Melanocyte of skin (primary cell): ENCODE measurements at places on chromosomes 6 and 20. TPM values are rescaled to one million over a fixed set of nuclear protein-coding genes. Genes with fewer than 3 reads are reported as not detected.

Gene FAXC
- total RNA-seq = 12.8 and 20.6 TPM in 2 replicates

Gene CFAP206
- 1.0 and 1.5 TPM in 2 replicates for total RNA-seq

Gene HLA-G
- total RNA-seq = 1.0 and 1.8 TPM in 2 replicates

Gene FAM184A
- total RNA-seq = 0.73 and 1.4 TPM in 2 replicates

Gene ZKSCAN4
- 4.7 and 5.5 TPM in 2 replicates for total RNA-seq

Gene SLC44A4
- total RNA-seq = not detected in 2 replicates

Gene KCNB1
- total RNA-seq = not detected in 2 replicates

Gene RAET1G
- total RNA-seq = 0.31 and 0.33 TPM in 2 replicates

Gene SSTR4
- total RNA-seq = not detected in 2 replicates

Gene SLA2
- total RNA-seq = under 0.01 TPM in 1 of 2 replicates, not detected in the other

Gene DLL1
- total RNA-seq = 0.36 and 1.0 TPM in 2 replicates

Gene PGC
- total RNA-seq = not detected in 2 replicates

Gene FOXQ1
- not detected in 2 replicates for total RNA-seq

Gene CRIP3
- not detected in 2 replicates for total RNA-seq

Gene BPI
- total RNA-seq = not detected in 2 replicates

Gene MCCD1
- not detected in 2 replicates for total RNA-seq

Gene GPLD1
- total RNA-seq = 0.34 and 0.73 TPM in 2 replicates

Gene KHDRBS2
- total RNA-seq = not detected in 2 replicates

Gene C20orf141
- total RNA-seq = not detected in 2 replicates

Gene NOP56
- 118 and 168 TPM in 2 replicates for total RNA-seq

Gene EPB41L2
- total RNA-seq = 24.8 and 44.3 TPM in 2 replicates

Gene MYB
- total RNA-seq = 0.33 and 0.93 TPM in 2 replicates

Gene AAR2
- 34.6 and 38.4 TPM in 2 replicates for total RNA-seq

Gene SLC17A1
- not detected in 2 replicates for total RNA-seq

Gene PEX7
- 6.2 and 8.7 TPM in 2 replicates for total RNA-seq

Gene LY86
- not detected in 2 replicates for total RNA-seq

Gene SMLR1
- total RNA-seq = not detected in 2 replicates

Gene IL17F
- total RNA-seq = not detected in 2 replicates

Gene GMEB2
- 6.9 and 8.4 TPM in 2 replicates for total RNA-seq

Gene SMOC2
- not detected in 2 replicates for total RNA-seq

Gene SLC12A5
- total RNA-seq = not detected in 2 replicates

Gene CCDC170
- total RNA-seq = under 0.01 and 0.67 TPM in 2 replicates

Gene PRRT1
- 0.34 TPM in 1 of 2 replicates, not detected in the other for total RNA-seq

Gene MOG
- total RNA-seq = not detected in 2 replicates

Gene PPIL6
- 3.6 and 4.8 TPM in 2 replicates for total RNA-seq

Gene HTR1B
- not detected in 2 replicates for total RNA-seq

Gene TFAP2D
- total RNA-seq = not detected in 2 replicates

Gene MEI4
- not detected in 2 replicates for total RNA-seq

Gene SYNE1
- 48.2 and 67.6 TPM in 2 replicates for total RNA-seq

Gene CST7
- not detected in 2 replicates for total RNA-seq

Gene ATP6V1G2
- total RNA-seq = 0.33 and 0.77 TPM in 2 replicates

Gene IP6K3
- 2.6 and 2.7 TPM in 2 replicates for total RNA-seq

Gene RAET1E
- total RNA-seq = not detected in 2 replicates

Gene ACSS2
- total RNA-seq = 48.2 and 80.0 TPM in 2 replicates

Gene ABT1
- total RNA-seq = 14.0 and 15.7 TPM in 2 replicates

Gene ANGPT4
- not detected in 2 replicates for total RNA-seq

Gene SLC4A11
- total RNA-seq = 2.2 and 2.7 TPM in 2 replicates

Gene CPNE5
- total RNA-seq = under 0.01 and 0.36 TPM in 2 replicates

Gene USP49
- total RNA-seq = 2.7 and 2.9 TPM in 2 replicates

Gene BTNL2
- not detected in 2 replicates for total RNA-seq

Gene RCAN2
- total RNA-seq = 0.73 TPM in 1 of 2 replicates, not detected in the other

Gene PFDN4
- total RNA-seq = 42.7 and 93.0 TPM in 2 replicates

Gene CLIC1
- 446 and 511 TPM in 2 replicates for total RNA-seq

Gene C6orf163
- 2.0 and 3.7 TPM in 2 replicates for total RNA-seq

Gene KCNK5
- total RNA-seq = not detected in 2 replicates

Gene MCHR2
- total RNA-seq = not detected in 2 replicates
